ENCODE measurements at places on chromosomes 5 and 9. TPM values are rescaled to one million over a fixed set of nuclear protein-coding genes. Genes with fewer than 3 reads are reported as not detected.

The CCDC180 gene
- 1.9 TPM for total RNA-seq

The CDHR2 gene
- total RNA-seq = 0.29 TPM

The FAM153A gene
- total RNA-seq = 5.2 TPM

The ANKRD18B gene
- total RNA-seq = 1.1 TPM

The ARID3C gene
- not detected for total RNA-seq

The CDC20B gene
- total RNA-seq = not detected

The SH2D3C gene
- 21.5 TPM for total RNA-seq

The FBN2 gene
- 1.6 TPM for total RNA-seq

The CACNA1B gene
- 0.39 TPM for total RNA-seq

The NMUR2 gene
- not detected for total RNA-seq

The CTSV gene
- 0.21 TPM for total RNA-seq

The PCDHGB5 gene
- total RNA-seq = 6.4 TPM

The ZDHHC11 gene
- total RNA-seq = 31.1 TPM

GRCh38 chr5:150036513-150036912, 36.0 kb downstream of the HMGXB3 start:
- peak; percentile 60 for DNase-seq

- DNase-seq = no peak
Measured at GRCh38 chr5:169325273-169325672, 24.3 kb upstream of the SLIT3 start.

- no peak for DNase-seq
Measured at GRCh38 chr9:36632892-36633291, 60.2 kb downstream of the MELK start.

GRCh38 chr5:172931001-172931536, 28.2 kb upstream of the RPL26L1 start:
- DNase-seq = peak; percentile 74

GRCh38 chr5:61089351-61089750, 72.9 kb downstream of the SMIM15 start:
- DNase-seq = no peak

GRCh38 chr5:173735184-173735583, 118.7 kb upstream of the BOD1 start:
- DNase-seq = no peak

DNA sequence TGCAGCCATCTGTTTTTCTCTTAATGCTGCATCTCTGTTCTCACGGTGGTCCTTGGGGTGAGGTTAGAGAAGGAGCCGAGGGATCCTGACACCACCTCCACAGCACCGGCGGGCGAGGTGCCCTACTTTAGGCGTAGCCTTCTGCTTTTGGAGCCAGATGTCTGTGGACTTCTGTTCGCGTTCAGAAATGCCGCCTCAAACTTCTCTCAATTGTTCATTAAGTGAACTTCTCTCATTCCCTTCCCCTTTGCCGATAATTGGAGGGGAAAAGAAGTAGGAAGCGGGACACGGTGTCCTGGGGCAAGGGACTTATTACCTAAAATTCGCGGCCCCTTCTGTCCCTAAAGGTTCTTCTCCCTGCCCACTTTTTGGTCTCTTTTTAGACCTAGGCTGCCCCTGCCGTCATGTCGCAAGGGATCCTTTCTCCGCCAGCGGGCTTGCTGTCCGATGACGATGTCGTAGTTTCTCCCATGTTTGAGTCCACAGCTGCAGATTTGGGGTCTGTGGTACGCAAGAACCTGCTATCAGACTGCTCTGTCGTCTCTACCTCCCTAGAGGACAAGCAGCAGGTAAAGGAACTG, 455 bp downstream of the KIF20A start:
- DNase-seq = no peak

- DNase-seq = peak; percentile 92
Measured at GRCh38 chr5:142024771-142025304, 12.0 kb upstream of the GNPDA1 start.

DNA sequence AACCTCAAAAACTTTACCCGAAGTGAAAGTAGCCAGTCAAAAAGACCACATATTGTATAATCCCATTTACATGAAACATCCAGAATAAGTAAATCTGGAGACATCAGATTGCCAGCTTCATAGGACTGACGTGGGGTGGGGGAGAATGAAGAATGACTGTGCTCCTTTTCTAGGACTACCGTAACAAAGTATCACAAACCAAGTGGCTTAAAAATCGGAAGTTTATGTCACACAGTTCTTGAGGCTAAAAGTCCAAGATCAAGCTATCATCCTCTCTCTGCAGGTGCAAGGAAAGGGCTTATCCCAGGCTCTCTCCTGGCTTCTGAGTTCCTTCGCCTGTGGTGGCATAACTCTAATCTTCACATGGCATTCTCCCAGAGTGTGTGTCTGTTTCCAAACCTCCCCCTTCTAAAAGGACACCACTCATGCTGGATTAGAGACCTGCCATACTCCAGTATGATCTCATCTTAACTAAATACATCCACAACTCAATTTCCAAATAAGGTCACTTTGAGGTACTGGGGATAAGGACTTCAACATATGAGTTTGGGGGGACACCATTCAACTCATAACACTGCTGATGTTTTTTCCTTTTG, 25.5 kb downstream of the ADAM19 start:
- no peak for DNase-seq

GRCh38 chr9:18849890-18850677, 182.9 kb downstream of the SAXO1 start:
- no peak for DNase-seq

- DNase-seq = no peak
Measured at GRCh38 chr5:138065102-138065501, 18.7 kb upstream of the WNT8A start.

- no peak for DNase-seq
Measured at GRCh38 chr5:6248132-6248531, 130.2 kb downstream of the MED10 start.

DNA sequence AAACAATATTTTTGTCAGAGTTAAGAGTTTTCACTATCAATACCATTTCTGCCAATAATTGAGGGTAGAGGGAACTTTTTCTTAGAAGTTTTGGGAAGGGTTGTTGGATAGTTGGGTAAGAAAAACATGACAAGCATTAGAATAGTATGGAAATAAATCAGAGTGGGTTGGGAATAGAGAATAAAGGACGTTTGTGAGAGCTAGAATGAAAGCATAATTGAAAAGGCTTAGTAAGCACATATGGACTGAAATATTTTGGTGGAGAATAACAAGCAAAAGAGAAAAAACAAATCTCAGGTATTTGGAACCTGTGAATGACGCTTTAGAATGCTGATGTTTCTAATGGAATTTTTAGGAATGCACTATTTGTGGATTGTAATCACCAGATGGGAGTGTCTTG, 262.9 kb upstream of the EDIL3 start:
- DNase-seq = no peak

GRCh38 chr5:32074401-32074800, 99.7 kb downstream of the GOLPH3 start:
- DNase-seq = peak; percentile 46

DNA sequence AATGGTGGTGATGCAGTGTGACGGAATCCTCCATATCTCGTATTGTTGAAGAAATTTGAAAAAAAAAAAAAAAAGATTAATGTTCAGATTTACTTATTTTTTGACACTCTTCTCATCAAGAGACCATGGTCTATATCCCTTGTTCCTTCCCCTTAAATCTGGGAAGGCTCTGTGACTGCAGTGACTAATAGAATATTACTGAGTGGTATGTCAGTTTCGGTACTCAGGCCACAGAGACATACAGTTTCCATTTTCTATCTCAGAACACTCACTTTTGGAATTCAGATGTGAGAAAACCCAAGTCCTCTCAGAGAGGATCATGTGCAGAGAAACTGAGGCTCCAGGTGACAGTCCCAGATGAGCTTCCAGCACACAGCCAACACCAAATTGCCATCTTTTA, 1193.5 kb downstream of the DTWD2 start:
- no peak for DNase-seq

DNA sequence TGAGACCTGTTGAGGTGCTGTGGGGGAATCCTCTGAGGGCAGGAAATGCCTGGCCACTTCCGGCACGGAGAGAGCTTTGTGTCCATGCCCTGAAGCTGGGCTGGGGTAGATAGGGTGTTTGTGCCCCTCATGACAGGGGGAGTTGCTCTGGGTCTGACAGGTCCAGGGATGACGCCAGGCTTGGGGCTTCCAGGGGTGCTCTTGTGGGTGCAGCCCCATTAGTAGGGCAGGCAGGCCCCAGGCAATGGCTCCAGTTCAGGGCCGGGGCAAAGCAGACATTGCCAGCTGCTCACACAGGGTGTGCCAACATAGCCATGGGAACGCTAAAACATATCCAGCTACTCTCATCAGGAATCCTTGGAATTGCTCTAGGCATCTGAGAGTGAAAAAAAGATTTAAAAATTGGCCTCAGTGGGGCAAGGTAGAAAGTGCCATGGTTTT, 21.1 kb downstream of the PITX1 start:
- DNase-seq = no peak

GRCh38 chr9:69380301-69380700, 55.3 kb downstream of the ENTREP1 start:
- no peak for DNase-seq

DNA sequence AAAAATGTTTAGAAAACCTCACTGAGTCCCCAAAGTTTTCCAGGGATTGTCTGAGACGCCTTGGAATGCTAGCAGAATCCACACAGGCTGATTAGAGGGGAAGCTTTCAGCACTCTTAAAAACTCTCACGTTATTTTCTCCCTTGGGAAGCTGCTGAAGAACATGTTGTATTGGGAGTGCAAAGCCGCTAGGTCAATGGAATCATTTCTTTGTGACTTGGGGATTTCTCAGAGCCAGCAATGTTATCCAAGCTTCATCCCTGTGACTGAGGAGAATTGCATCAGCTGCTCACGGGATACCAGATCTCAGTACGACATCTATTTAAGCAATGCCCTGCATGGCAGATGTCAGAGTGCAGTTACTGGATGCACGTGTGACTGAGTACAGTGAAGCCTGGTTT, 426.4 kb upstream of the MPDZ start:
- DNase-seq = peak; percentile 44

- DNase-seq = peak; percentile 11
Measured at GRCh38 chr5:465591-466403, 22.8 kb downstream of the EXOC3 start.

- no peak for DNase-seq
Measured at GRCh38 chr9:6218099-6218502, 2.5 kb downstream of the IL33 start.

DNA sequence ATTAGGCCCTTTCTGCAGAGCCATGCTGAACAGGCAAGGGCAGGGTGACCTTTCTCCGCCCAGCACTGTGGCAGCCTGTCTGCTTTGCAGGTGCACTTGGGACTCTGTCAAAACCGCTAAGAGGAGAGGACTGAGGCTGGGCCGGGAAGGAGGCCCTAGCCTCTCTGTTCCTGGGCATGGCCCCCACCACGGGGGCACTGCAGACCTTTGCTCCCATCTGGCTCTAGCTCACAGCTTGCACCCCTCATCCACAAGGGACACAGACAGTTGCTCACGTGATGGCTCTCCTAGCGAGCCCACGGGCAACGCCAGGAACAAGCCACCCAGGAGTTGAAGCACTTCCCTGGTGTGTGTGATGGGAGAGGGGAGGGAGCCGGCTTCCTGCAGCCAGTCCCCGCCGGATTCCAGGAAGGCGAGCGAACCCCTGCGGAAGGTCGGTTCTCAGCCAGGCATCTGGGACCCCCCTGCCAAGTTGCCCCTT, 43.0 kb upstream of the FCN1 start:
- DNase-seq = no peak

DNA sequence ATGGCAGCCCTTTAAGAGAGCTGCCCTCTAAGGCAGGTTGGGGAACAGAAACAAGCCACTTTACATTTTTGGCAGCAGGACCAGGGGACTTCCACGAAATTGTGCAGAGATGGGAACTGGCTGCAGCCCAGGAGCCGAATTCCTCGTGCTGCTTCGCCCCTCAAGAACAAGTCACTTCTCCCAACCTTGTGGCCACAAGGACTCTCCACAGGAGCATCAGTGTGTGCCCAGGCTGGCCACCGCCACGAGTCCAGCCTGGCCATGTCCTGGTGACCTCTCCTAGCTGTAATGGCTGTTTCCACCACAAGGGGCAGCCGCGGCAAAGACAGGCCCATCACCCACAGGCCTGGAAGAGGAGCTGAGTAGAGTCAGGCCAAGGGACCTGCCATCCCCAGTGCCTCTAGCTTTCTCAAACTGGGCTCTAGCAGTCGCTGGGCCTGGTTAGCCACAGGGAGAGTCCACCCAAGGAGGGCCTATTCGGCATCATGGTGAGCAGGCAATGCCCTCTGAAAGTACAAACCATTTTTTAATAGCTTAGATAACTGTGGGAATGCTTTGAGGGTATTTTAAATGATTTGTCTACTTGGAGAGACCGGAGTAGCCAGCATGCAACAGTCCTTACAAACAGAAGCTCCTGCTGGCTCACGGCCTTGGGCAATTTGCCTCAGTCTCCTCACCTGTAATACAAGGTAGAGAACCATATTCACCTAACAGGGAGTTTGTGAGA, 129.0 kb downstream of the COL23A1 start:
- peak; percentile 85 for DNase-seq

- no peak for DNase-seq
Measured at GRCh38 chr9:86723346-86723745, 224.0 kb downstream of the GAS1 start.

DNA sequence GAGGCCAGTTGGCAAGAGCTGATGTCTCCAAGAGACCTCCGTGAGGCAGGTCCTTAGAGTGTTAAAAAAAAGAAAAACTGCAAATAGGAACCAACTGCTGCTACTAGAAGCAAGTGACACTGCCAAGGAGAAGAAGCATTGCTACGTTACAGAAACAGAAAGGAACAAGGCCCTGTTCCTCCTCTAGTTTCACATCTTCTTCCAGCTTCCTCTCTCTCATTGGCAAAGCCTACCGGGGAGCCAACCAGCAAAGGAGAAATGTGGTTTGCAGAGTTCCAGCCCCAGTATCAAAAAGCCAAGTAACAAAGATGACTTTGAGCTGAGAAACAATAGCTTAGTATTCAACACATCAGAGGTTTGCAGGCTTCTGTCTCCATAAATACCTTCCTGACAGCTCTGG, 145.9 kb downstream of the PRELID2 start:
- DNase-seq = no peak

- peak; percentile 54 for DNase-seq
Measured at GRCh38 chr9:87267251-87268070, 230.2 kb upstream of the DAPK1 start.

DNA sequence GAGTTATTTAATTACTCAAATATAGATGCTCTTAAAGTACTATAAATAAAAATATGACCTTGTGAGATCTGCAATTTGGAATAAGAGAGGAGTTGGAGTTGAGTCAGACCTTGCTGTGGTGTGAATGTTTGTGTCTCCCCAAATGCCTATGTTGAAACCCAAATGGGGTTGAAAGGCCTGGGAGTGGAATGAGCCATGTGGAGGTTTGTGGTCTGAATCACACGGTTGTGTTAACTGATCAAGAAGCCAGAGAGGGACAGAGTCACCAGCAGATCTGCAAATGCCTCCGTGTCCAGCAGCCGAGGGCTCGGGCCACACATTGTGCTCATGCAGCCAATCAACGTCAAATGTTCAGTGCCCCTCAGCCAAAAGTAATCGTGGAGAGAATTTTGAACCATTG, 404.4 kb downstream of the ICE1 start:
- DNase-seq = no peak
